ENCODE measurements at places on chromosomes 4 and X. TPM values are rescaled to one million over a fixed set of nuclear protein-coding genes. Genes with fewer than 3 reads are reported as not detected.

GRK4 gene
- total RNA-seq, result 9.0 TPM

CFP gene
- 2.2 TPM for total RNA-seq

IL21 gene
- total RNA-seq, result not detected

PF4V1 gene
- not detected for total RNA-seq

DNA sequence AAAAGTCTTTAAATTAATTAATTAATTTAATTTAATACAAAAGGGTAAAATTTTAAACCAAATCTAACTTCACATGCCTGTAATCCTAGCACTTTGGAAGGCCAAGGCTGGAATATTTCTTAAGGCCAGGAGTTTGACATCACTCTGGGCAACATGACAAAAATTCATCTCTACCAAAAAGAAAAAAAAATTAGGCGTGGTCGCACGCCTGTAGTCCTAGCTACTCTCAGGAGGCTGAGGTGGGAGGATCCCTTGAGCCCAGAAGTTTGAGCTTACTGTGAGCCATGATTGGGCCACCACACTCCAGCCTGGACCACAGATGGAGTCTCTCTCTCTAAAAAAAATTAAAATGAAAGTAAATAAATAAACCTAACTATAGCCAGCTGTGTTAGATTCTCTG, 39.2 kb upstream of the ANTXR2 start:
- no peaks in the 10 kb centered on the region for H3K36me3 ChIP-seq
- H3K27me3 ChIP-seq, result no peaks in the 10 kb centered on the region
- no peak overlapping the region for H3K27ac ChIP-seq
- DNase-seq, result peak; percentile 30
- no peaks in the 10 kb centered on the region for H3K4me1 ChIP-seq

DNA sequence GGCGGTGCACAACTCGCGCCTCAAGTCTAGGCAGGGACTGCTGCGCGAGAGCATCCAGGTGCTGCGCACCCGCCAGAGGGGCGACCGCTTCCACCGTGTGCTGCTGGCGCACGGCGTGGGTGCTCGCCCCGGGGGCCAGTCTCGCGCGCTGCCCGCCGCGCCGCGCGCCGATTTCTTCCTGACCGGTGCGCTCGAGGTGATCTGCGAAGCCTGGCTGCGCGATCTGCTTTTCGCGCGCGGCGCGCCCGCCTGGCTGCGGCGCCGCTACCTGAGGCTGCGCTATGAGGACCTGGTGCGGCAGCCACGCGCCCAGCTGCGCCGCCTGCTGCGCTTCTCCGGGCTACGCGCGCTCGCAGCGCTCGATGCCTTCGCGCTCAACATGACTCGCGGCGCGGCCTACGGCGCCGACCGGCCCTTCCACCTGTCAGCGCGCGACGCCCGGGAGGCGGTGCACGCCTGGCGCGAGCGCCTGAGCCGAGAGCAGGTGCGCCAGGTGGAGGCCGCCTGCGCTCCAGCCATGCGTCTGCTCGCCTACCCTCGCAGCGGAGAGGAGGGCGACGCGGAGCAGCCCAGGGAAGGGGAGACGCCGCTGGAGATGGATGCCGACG, 1.3 kb downstream of the CHST7 start:
- H3K4me1 ChIP-seq, result peaks cover 17% of the 10 kb centered on the region
- H3K27ac ChIP-seq, result peak overlapping the region; percentile 80
- H3K4me3 ChIP-seq, result peak overlapping the region; percentile 72
- H3K36me3 ChIP-seq, result no peaks in the 10 kb centered on the region
- no peak for DNase-seq
- H3K27me3 ChIP-seq, result no peaks in the 10 kb centered on the region

DNA sequence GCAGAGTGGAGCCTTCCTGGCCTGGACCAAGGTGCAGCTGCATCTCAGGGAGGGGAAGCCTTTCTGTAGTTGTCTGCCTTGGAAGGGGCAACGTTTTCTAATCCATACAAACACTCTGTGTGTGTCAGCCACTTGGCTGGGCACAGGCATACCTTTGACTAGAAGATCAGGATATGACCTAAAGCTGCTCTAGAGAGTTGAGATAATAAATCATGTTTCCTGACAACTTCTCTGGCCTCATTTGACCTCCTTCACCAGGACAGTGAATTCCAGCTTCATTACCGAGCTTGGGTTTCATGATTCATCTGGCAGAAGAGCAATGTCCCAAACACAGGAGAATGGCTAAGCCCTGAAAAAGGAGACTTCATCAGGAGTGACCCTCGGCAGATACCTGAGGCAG, 89.6 kb upstream of the KIT start:
- H3K27me3 ChIP-seq, result no peaks in the 10 kb centered on the region
- H3K4me3 ChIP-seq, result no peak overlapping the region
- H3K4me1 ChIP-seq, result no peaks in the 10 kb centered on the region
- DNase-seq, result no peak

GRCh38 chr4:48491514-48492176, 1.6 kb downstream of the ZAR1 start:
- DNase-seq, result no peak
- H3K4me3 ChIP-seq, result no peak overlapping the region
- H3K36me3 ChIP-seq, result no peaks in the 10 kb centered on the region
- H3K27me3 ChIP-seq, result peaks cover 55% of the 10 kb centered on the region
- no peak overlapping the region for H3K27ac ChIP-seq

DNA sequence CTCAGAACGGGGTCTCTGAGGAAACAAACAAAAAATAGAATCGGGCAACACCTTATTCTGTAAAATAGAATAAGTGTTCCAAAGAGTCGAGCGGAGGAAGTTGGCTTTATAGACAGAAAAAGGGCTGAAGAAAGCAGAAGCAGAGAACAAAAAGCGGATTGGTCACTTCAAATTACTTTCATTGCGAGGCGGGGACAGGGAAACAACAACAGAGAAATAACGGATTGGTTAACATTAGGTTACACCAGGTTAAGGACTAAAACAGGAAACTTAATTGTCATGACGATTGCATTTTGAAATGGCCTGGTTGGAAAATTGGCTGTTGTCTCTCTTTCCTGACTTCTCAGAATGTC, 433 bp upstream of the COQ2 start:
- peak overlapping the region; percentile 57 for H3K4me3 ChIP-seq
- no peaks in the 10 kb centered on the region for H3K27me3 ChIP-seq
- DNase-seq, result peak; percentile 33
- H3K36me3 ChIP-seq, result no peaks in the 10 kb centered on the region

- H3K36me3 ChIP-seq, result no peaks in the 10 kb centered on the region
- H3K27me3 ChIP-seq, result no peaks in the 10 kb centered on the region
- no peak overlapping the region for H3K27ac ChIP-seq
- no peak for DNase-seq
- H3K4me1 ChIP-seq, result no peaks in the 10 kb centered on the region
Measured at GRCh38 chrX:149570668-149571067, 16.6 kb downstream of the MAGEA9B start.

GRCh38 chr4:42627885-42628646, 28.8 kb downstream of the ATP8A1 start:
- H3K27me3 ChIP-seq, result no peaks in the 10 kb centered on the region
- H3K27ac ChIP-seq, result no peak overlapping the region
- H3K36me3 ChIP-seq, result peaks cover 6% of the 10 kb centered on the region
- peaks cover 46% of the 10 kb centered on the region for H3K4me1 ChIP-seq

DNA sequence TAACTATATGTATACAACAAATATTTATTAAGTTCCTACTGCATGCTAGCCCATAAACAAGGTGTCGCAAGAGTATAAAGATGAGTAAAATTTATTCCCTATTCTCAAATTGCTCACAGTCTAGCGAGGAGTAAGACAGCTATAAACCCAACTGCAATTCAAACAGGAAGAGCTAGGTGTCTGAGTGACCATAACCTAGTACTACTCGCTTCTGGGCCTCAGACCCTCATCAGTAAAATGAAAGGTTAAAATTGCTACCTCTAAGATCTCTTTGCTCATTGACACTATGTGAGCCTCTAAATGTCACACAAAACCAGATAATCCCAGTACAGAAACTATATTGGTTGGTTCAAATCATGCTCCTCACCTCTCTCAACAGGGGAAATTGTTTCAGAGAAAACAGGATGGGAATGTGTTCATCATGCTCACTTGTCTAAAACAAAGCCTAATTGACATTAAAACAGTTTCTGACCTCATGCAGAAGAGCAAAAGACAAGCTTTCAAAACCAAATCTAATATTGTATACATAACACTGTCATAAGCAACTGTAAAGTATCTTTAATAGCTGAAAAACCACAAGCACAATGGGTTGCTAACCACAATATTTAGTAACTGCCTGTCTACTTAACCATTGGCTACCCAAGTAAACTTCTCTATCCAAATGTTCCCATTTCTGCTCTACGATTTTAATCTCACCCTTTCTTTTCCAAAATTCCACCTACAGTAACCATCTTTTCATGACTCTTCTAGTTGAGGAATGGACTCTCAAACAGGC, 264.6 kb upstream of the FMR1 start:
- H3K36me3 ChIP-seq, result no peaks in the 10 kb centered on the region
- H3K4me3 ChIP-seq, result no peak overlapping the region
- DNase-seq, result no peak
- no peaks in the 10 kb centered on the region for H3K4me1 ChIP-seq
- H3K27me3 ChIP-seq, result no peaks in the 10 kb centered on the region

DNA sequence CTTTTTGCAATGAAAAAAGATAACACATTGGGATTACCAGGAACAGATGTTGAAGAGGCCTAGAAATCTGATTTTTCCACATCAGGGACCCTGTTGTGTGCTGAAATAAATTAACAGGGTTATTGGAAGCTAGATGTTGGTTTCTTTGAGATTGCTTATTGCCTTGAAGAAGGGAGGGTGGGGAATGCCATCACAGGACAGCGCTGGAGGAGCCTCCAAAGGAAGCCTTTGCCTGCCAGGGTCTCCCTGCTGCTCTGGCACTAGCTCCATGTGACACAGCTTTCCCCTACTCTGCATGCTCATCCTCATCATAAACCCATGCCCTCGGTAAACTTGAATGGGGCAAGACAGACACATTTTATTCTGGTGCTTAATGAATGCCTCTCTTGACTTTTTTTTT, 76.1 kb downstream of the MID1IP1 start:
- no peak overlapping the region for H3K4me3 ChIP-seq
- no peaks in the 10 kb centered on the region for H3K36me3 ChIP-seq

DNA sequence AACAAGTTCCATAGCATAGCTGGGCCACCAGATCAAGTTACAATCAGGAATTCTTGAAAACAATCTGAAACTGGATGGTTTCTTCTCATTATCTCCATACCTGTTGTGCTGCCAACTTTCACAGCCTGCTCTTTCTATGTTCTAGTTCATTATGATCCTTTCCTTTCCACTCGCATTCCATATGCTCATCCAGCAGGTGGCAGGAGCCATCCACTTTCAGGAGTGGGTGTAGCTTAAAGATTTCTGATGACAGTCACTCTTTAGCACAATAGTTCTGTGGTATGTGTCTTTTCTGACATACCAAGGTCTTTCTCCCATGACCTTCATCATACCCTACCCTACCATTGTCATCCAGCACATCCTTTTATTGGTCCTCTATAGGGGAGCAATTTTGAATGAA, 46.4 kb downstream of the PAGE2 start:
- H3K4me3 ChIP-seq, result no peak overlapping the region
- no peaks in the 10 kb centered on the region for H3K27me3 ChIP-seq
- H3K27ac ChIP-seq, result no peak overlapping the region
- no peaks in the 10 kb centered on the region for H3K36me3 ChIP-seq
- H3K4me1 ChIP-seq, result no peaks in the 10 kb centered on the region

DNA sequence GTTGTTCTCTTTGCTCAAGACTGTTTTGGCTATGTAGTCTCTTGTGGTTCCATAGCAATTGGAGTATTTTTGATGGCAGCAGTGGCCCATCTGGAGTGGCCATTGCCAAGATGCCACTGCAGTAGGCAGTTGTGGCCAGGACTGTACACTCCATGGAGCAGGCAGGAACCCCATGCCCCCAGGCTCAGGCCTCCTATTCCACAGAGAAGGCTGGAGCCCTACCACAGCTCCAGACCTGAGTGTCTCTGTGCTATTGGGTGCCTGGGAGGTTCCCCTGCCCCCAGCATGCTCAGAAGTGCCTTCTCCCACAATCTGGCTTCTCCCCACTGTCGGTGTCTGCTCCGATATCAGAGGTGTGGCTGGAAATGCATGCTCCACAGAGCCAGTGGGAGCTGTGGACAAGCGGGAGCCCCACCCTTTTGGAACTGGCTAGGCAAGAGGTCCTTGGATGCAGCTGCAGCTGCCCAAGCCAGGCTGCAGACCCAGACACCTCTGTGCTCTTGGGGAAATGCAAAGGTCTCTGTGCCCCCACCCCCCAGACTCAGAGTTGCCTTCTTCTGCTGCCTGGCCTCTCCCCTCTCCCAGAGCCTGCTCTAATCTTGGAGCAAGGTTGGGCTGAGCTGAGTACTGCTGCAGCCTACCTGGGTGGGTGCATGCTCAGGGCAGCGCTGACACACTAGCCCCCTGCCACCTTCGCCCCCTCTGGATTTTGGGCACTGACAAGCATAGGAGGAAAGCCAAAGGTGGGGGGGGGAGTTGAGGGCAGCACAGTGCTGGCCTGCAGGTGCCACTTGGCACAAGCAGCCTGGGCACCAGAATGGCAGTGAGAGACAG, 46.6 kb upstream of the UBE2NL start:
- H3K36me3 ChIP-seq, result no peaks in the 10 kb centered on the region
- no peaks in the 10 kb centered on the region for H3K4me1 ChIP-seq
- H3K27ac ChIP-seq, result no peak overlapping the region

DNA sequence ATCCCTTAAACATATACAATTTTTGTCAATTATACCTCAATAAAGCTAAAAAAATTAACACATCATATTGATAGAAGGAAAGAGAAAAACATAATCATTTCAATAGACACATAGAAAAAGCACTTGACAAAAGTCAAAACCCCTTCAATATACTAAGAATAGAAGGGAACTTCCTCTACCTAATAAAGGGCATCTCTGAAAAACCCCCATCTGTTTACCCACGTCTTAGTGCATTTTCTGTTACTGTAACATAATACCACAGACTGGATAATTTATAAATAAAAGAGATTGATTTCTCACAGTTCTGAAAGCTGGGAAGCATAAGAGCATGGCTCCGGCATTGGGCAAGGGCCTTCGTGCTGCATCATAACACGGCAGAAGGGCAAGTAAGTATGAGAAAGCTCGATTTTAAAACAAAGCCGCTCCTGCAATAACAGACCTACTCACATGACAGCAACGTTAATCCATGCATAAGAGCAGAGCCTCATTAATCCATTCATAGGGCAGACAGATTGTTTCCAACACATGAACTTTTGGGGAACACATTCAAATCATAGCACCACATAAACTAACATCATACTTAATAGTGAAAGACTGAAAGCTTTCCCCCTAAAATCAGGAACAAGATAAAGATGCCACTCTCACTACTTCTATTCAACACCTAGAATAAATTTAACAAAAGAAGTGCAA, 15.7 kb downstream of the STEEP1 start:
- no peaks in the 10 kb centered on the region for H3K4me1 ChIP-seq
- no peak overlapping the region for H3K27ac ChIP-seq
- no peak for DNase-seq
- H3K4me3 ChIP-seq, result no peak overlapping the region
- H3K27me3 ChIP-seq, result no peaks in the 10 kb centered on the region

Data from tibial nerve (tissue), 4 donors.